Esophagus (tissue), 2 donors: ENCODE measurements at places on chromosomes 2 and 18. TPM values are rescaled to one million over a fixed set of nuclear protein-coding genes. Genes with fewer than 3 reads are reported as not detected.

Gene IFIH1
- 7.2 TPM for polyA plus RNA-seq

Gene HMSD
- polyA plus RNA-seq: 0.26 TPM

Gene MYCN
- polyA plus RNA-seq: 0.51 TPM

Gene TLX2
- polyA plus RNA-seq: 0.01 TPM

Gene PAX3
- polyA plus RNA-seq: not detected

Gene COL6A3
- polyA plus RNA-seq: 10.3 TPM

Gene IL1A
- polyA plus RNA-seq: 17.4 TPM

Gene LBX2
- polyA plus RNA-seq: 0.12 TPM

Gene FNDC4
- 34.0 TPM for polyA plus RNA-seq

Gene RNF152
- polyA plus RNA-seq: 2.1 TPM

Gene SLC8A1
- 0.26 TPM for polyA plus RNA-seq

Gene ENOSF1
- 23.9 TPM for polyA plus RNA-seq

Gene CERKL
- polyA plus RNA-seq: not detected

Gene ADCYAP1
- 0.14 TPM for polyA plus RNA-seq
